AG09309 (cell line): ENCODE measurements at places on chromosomes 4 and X.

DNA sequence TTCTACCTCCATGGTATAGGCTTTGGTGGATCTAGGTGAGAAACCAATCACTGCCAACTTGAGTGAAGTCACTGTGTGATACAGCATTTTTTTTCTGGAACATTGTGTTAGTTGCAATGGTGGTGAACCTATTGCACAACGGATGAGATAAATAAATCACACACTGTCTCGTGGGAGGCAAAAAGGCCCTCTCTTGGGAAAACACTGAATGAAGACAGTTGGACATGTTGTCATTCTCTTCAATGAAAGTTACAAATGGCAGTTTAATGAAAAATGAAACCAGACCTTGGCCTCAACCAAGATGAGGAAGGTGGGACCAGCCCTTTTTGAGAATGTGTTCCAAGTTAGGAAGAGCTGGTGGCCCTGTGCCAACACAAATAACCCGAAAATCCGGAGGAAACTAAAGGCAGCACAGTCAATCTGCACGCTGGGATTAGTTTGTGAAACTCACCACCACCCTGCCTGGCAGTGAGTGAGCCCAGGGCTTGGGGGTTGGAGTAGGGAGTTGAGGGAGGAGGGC, 5.4 kb upstream of the ADGRG2 start:
- DNase-seq, result no peak

GRCh38 chr4:19803406-19803805, 448.3 kb upstream of the SLIT2 start:
- no peak for DNase-seq

DNA sequence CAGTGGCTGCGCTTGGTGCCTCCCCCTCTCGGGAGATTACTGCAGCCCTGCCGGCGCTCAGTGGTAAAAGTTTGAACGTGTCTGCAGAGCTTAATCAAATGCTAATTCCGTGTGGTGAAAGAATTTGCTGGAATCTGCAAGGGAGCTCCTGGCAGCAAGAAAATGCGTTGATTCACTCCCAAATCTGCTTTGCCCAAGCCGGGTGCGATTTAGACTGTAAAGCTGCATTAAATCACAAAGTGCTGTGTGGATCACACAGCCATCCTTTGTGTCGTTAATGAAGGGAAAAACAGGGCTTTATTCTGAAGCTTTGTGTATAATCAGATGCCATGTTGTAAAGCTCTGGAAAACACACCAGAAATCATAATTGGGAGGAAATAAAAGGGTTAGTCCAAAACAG, 444.1 kb downstream of the BCOR start:
- no peak for DNase-seq

DNA sequence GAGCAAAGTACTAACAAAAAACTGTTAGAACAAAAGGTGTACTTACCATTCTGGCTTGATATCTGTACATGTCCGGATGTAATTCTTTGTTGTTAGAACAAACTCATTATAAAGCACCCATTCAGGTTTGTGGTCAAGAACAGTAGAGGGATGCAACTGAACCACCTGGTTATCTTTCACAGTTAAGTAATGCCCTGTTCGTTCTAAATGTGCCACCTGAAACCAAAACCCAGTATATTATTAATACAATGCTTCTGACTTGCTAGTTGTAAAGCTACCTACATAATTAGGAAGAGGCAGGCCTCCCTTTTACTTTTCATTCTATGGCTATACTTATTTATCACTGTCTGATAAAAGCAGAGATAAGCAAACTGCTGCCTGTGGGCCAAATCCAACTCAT, 54.8 kb downstream of the DHX15 start:
- no peak for DNase-seq

GRCh38 chr4:147928400-147928799, 196.5 kb downstream of the ARHGAP10 start:
- DNase-seq, result peak; percentile 24

DNA sequence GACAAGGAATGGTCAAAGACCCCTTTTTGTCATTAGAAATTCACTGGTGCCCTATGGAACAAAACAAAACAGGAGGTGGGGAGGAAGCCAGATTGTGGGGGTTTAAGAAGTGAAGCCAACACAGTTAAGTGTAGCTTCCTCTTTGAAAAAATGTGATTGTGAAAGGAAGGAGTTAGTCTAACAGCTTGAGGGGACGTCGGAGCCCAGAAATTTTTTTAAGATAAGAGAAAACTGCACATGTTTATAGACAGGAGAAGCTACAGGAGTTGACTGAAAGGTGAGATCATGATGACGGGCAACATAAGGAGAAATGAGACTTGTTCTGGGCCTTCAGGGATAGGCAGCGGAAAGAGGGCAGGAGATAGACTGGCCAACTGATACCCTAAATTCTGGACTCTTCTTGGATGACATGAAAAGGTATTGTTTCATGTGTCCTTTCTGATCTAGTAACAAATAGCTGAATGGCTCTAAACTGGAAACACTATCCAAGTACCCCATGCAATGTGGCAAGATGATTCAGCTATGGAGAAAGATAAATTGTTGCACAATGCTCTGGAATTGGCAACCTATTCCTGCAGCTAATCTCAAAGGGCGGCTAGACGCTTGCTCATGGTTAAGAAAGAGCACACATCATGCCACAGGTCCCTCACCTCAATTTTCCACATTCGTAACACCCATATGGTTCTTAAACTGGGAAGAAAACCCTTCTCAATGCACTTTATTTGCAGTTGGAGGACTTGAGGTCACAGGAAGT, 3.7 kb upstream of the HDAC8 start:
- DNase-seq, result peak; percentile 61

- no peak for DNase-seq
Observed at GRCh38 chr4:184097241-184097605, 120.5 kb downstream of the ENPP6 start.

- peak; percentile 44 for DNase-seq
Observed at GRCh38 chr4:157045507-157046127, 30.3 kb upstream of the GLRB start.

GRCh38 chr4:123229286-123229685, 167.3 kb upstream of the SPRY1 start:
- no peak for DNase-seq

- no peak for DNase-seq
Observed at GRCh38 chr4:65234061-65234460, 436.2 kb downstream of the EPHA5 start.

DNA sequence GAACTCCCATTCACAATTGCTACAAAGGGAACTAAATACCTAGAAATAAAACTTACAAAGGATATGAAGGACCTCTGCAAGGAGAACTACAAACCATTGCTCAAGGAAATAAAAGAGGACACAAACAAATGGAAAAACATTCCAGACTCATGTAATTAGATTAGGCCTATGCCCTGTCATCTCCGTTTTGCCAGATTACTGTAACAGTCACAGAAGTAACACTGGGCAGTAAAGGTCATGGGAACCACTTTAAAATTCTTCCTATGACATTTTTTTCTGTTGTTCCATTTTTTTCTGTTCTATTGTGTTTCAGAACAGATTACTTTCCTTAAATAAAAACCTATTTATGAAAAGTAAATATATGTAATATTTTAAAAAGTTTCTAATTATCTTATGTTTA, 199.4 kb upstream of the CENPE start:
- no peak for DNase-seq

DNA sequence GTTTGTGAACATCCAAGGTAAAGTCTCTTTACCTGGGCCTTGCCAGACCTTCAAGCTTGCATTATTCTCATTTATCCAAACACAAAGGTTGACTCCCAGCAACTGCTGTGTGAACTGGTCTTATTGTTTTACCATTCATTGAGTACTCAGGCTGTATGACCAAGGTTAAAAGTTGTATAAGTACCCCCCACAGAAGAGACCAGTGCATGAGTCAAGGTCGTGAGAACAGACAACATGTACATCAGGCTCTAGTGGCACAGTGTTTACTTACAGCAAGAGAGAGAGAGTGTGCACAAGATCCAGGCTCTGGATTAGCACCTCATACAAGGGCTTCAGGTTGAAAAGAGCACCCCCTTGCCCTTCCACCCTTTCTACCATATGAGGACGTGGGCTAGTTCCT, 77.4 kb upstream of the EFNB1 start:
- DNase-seq, result no peak

DNA sequence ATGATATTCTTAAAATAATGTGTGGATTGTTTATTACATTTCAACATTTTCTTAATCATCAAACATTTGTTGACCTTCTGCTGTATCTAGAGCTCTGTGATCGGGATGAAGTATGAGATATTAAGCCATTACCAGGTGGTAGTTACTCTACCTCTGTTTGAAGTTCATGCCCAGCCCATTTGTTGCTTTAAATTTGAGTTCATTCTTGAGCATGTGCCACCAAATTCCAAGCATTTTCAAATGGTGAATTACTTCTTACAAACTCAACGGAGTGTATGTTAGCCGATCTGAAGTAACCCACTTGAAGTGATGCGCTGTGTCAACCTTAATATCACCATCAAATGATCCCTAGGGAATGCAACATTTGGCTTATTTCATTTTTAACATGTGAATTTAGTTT, 7.3 kb upstream of the DTHD1 start:
- no peak for DNase-seq

DNA sequence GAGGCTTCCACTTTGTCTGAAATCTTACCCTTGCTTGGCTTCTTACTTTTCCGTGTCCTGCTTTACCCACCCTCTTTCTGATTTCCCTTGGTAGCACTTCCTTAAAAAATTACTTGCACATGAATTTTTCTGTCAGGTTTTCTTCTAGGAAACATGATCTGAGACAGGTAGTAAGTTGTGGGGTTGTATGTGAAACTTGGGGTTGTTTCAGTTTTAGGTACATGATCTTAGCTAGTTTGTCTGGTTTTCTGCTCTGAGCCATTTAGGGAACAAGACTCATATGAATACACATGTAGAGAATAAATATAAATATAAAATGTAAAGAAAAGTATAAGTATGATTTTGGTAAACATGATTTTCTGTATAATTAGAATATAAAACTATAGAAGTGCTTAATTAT, 17.4 kb upstream of the ARMCX2 start:
- DNase-seq, result no peak

DNA sequence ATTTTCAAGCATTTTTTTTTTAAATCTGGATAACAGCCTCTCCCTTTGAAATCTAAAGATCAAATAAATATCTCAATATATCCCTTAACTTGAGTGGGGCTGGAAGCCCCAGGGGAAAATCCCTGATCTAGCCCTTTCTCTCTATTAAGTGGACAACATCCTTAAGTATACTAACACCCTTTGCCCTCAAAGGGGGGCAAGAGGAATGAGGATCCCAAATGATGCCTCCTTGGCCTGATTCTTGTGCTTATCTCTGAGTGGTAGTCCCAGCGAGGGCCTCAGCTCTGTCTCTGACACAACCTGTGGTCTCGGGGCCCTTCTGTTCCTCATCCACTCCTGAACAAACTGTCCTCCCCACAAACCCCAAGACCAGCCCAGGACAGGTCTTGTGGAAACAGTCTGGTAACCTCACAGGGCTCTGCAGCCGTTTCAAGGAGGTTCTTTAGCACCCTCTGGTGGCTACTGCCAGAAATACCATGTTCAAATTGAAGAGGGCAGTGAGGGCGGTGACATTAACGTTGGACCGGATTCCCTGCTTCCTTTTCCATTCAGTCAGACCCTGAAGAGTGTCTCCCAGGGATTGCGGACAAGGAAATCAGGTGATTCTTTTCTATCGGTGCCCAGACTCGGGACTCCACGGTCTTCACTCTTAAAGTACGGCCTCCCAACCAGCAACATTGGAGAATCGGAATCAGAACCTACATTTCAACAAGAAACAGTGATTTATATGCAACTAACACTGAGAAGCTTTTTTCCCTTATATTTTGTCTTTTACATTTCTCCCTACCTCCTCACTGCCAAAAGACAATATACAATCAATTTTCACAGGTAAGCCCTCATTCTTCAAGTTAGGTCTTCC, 13.0 kb downstream of the CXCL13 start:
- peak; percentile 27 for DNase-seq

DNA sequence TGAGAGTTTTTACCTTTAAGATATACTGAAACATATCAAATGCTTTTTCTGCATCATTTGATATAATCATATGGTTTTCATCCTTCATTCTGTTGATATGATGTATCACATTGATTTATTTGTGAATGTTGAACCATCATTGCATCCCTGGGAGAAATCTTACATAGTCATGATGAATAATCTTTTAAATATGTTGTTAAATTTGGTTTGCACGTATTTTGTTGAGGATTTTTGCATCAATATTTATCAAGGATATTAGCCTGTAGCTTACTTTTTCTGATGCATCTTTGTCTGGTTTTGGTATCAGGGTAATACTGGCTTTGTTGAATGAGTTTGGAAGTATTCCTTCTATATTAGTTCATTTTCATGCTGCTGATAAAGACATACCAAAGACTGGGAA, 541.4 kb downstream of the TLL1 start:
- DNase-seq, result no peak

- DNase-seq, result no peak
Observed at GRCh38 chr4:183300070-183300469, 20.0 kb downstream of the CLDN22 start.

GRCh38 chr4:72568959-72569718, at the start of gene ADAMTS3:
TSS of gene ADAMTS3 (minus strand) at chr4:72569221. CDS start at chr4:72568762, 459 bp downstream.
- no peak for DNase-seq

DNA sequence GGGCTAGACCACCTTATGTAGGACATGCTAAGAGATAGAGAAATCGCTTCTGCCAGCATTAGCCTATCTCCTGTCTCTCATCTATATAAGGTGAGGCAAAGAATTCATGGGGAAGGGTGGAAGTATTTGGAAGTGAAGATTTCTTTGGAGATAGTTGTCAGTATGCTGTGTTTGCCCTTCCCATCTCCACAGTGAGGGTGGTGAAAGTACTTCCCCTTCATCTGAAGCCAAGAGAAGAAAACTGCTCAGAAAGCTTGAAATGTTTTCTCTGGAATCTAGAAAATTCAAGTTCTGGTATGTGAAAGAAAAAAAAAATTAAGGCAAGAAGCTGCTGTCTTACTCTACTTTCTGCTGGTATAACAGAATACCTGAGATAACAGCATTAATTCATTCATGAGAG, 12.3 kb upstream of the ADH5 start:
- DNase-seq, result no peak

- DNase-seq, result peak; percentile 41
Observed at GRCh38 chrX:110759785-110760184, 35.8 kb downstream of the CHRDL1 start.

GRCh38 chrX:40380655-40381488, 199.9 kb upstream of the ATP6AP2 start:
- DNase-seq, result no peak

DNA sequence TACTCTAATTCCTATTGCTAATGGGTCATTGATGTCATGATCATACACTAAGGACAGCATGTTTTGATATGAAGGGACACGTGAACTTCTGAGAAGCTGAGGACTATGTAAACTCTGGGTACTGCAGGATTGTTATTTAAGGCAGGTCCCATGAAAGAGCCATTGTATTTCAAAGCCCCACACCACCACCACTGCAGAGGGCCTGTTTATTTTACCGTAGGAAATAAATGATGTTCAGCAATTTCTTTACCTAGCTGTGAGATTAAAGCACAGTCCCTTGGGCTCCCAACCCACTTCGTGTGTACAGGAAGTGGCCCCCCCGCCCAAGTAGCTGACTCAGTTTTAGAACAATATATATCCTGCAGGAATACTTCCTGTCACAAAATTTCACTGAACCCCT, 89.8 kb upstream of the ACSL4 start:
- DNase-seq, result no peak
